ENCODE measurements at places on chromosomes 12 and 14. TPM values are rescaled to one million over a fixed set of nuclear protein-coding genes. Genes with fewer than 3 reads are reported as not detected.

The IAPP gene
- total RNA-seq, result not detected

The GPR132 gene
- total RNA-seq, result 0.09 TPM

The ZNF664 gene
- total RNA-seq, result 58.9 TPM

The EFS gene
- total RNA-seq, result 43.5 TPM

The DHRS2 gene
- 1.8 TPM for total RNA-seq

The DBX2 gene
- total RNA-seq, result 0.27 TPM

The A2M gene
- 3.4 TPM for total RNA-seq

The DPF3 gene
- total RNA-seq, result 0.31 TPM

DNA sequence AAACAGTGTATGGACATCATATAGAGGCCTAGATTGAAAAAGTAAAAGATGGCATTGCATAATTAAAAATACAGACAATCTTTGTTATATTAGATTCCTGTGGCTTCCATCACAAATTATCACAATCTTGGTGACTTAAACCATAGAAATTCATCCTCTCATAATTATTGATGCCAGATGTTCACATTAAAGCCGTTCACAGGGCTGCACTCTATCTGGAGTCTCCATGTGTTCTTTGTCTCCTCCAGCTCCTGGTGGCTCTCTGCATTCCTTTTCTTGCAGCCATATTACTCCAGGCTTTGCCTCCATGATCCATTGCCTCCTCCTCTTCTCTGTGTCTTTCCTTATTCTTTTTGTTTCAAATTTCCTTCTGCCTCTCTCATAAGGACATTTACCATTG lies 875.7 kb upstream of the USP15 start:
- no peak for DNase-seq

DNA sequence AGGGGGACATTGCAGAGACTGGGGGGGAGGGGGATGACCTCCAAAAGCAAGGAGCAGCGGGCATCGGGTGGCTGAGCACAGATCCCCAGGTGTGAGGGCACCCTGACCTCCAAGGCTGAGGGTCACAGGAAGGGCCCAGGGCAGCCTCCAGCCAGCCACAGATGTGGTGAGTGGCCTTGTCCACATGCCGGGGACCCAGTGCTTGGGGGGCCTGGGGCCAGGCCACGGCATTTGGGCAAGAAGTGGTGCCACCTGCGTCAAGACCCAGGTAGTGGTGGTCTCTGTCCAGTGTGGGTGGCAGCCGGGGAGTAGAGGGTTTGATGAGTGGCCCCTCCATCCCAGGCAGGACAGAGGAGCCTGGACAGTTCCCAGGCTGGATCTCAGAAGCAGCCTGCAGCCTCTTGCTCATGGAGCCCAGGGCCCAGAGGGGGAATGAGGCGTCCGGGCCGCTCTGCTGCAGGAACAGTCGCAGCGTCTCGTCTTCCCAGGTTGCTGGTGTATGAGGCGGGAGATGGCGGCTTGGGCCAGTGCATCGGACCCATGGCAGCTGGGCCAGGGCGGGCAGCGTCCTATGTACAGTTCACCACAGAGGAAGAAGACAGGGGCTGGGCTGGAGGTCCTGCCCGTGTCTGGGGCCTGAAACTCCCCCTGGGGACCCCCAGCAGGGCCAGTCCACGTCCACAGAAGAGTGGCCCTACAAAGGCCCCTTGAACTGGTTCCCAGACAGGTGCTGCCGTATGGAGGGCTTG lies 33.5 kb downstream of the CCNK start:
- peak; percentile 7 for DNase-seq

DNA sequence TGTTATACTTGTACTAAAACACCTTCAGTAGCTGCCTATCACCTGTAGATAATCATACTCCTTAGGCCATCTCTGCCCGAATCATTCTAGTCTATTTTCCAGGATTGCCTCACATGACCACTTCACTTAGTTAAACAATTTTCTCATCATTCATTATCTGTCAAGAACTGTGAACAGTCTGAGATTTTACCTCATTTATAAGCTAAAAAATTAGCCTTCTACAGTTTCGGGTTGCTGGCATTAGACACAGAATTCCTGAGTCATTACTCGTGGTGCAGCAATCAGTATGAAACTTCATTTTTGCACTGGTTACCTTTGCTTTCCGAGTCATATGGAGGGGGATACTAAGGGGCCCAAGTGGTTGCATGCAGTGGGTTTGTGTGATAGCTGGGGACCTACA lies 57.6 kb upstream of the OTOGL start:
- DNase-seq, result no peak

DNA sequence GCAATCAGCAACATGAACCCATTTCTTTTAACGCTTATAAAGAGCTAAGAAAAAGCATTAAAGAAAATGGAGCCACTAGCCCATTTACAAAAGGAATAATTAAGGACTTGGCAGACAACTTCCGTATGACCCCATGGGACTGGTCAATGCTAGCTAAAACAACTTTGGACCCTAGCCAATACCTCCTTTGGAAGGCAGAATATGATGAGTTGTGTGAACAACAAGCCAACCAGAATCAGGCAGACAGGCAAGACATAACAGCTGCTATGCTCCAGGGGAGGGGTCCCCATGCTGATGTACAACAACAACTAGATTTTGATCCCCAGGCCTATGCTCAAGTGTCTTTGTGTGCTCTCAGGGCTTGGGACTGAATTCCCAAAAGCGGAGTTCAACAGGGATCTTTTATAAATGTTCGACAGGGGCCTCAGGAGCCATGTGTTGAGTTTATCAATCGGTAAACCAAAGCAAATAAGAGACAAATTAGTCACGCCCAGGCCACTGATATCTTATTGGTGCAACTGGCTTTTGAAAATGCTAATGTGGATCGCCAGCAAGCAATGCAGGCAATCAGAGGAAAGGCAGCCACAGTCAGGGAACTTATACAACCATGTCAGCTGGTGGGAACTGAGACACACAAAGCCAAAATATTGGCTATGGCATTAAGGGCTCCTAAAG lies 254.4 kb upstream of the DIO2 start:
- no peak for DNase-seq

DNA sequence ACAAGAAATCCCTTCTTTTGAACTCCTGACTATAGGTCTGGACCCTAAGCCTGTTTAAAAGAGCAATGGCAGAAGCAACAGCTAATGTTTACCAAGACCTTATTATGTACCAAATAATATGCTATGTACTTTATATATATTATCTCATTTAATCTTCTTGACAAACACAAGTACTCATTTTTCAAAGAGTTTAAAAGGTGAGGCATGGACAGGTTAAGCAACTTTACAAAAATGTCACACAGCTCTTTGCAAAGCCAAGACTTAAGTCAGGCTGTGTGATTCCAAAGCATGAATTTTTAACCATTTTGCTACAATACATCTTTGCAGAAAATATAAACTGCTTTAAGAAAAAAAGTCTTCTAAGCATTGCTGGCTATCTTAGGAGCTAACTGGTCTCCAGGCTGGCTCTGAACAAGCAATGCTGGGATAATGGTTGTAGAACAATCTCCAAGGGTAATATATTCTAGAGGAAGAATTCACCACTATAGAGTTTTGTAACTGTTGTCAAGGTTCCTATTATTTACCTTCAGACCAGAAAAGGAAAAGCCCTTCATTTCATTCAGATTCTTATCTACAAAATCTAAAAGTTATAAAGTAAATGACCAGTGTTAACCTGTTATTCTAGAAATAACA lies 22.1 kb downstream of the SYNJ2BP start:
- DNase-seq, result no peak

- peak; percentile 1 for DNase-seq
These were observed 337.7 kb downstream of the TMEM121 start for GRCh38 chr14:105864116-105864515.

DNA sequence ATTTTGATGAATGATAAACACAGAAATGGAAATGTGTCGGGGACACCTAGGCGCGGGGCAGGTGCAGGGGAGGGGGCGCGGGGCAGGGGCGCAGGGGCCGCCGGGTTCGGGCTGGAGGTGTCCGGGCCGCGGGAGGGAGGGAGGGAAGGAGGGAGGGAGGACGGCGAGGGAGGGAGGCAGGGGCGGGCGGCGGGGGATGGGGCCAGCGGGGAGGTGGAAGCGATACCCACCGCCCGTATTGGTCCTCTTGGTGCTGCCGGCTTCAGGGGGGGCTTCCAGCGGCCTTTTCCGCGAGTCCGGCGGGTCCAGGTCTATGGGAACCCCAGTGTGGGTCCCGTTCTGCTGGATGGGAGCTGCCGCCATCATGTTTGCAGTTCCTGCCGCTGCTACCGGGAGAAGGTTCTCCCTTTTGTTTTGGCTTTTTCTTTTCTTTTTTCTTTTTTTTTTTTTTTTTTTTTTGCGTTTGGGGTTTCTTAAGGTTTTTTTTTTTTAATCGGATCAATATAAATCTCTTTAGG lies 703 bp downstream of the NOVA1 start:
- DNase-seq, result peak; percentile 69

- no peak for DNase-seq
These were observed 33.4 kb upstream of the PLEKHG6 start for GRCh38 chr12:6276956-6277620.

GRCh38 chr14:53542732-53543131 lies 389.6 kb upstream of the DDHD1 start:
- no peak for DNase-seq

DNA sequence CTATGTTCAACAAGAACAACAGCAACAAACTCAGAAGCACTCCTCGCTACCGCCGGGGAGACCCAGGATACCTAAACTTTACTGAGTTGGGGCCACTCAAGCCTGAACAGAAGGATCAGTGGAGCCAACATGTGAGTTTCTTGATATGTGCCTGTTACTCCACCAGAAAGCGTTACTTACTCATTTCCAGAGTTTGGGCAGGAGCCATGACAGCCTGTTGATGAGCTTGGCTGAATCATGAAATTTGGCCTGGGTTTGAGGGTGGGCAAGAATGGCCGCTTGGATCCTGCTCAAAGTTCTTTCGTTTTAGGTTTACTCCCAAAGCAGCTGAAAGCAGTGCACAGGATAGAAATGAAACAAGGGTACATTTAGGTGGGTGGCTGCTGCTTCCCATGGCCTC lies 12.0 kb upstream of the GALNT6 start:
- DNase-seq, result no peak

GRCh38 chr12:100141998-100142850 lies 450 bp downstream of the BLTP3B start:
- DNase-seq, result peak; percentile 62

DNA sequence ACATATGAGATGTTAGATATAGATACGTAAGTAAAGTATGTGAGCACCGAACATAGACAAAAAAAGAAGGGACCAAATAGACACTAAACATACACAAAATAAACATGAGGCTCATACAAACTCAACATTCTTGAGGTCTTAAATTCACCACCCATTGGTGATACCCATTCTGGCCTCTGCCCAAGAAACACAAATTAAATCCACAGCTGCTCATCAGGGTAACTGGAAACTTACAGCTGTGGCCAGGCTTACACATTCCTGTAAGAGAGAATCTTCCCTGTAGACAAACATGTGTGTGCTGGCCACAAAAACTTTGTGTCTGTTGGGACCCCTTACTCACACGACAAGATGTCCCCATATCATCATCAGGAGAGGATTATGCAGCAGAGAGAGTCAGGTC lies 22.4 kb downstream of the MAGOHB start:
- no peak for DNase-seq

GRCh38 chr12:98262902-98263301 lies 252.5 kb upstream of the TMPO start:
- DNase-seq, result peak; percentile 30

DNA sequence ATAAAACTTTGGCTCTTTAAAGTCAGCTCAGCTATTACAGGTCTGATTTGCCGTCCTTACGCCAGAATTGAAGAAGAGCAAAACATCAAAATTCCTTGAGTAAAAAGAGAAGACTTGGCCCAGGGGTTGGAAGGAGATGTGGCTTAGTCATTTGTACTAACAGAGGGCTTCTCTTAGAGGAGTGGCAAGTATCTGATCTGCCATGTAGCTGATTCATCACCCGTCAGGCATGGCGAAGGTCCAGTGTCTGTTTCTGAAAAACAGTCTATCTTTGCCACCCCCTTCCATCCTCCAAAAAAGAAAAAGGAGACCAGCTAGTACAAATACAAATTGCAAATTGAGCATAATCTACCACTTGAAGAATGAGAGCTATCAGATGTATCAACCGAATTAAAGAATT lies 91.9 kb downstream of the RAD52 start:
- DNase-seq, result no peak

- DNase-seq, result no peak
These were observed 57.0 kb upstream of the KRR1 start for GRCh38 chr12:75568393-75568792.

Data from WTC11 (cell line).